ENCODE measurements at places on chromosomes 1 and 21.

- DNase-seq, result no peak
Measured at GRCh38 chr1:25157846-25158245, 74.5 kb downstream of the SYF2 start.

DNA sequence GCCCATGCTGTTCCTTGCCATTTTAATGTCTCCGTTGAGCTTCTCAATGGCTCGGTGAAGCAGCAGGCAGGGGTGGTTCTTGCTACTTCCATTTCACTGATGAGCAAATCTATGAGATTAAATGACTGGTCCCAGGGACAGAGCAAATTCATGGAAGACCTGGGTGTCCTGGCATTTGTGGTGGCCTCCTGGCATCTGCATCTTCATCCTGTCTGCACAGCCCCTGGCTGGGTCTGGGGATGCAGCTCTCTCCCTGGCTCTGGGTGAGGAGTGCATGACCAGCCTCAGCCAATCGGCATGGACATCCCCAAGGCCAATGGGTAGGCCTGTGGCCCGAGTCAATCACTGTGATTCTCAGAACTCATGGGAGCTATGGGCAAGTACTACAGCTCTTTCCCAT lies 261.7 kb downstream of the KCNJ6 start:
- DNase-seq, result no peak

GRCh38 chr1:207745285-207745684 lies 6.6 kb upstream of the CD46 start:
- DNase-seq, result no peak

DNA sequence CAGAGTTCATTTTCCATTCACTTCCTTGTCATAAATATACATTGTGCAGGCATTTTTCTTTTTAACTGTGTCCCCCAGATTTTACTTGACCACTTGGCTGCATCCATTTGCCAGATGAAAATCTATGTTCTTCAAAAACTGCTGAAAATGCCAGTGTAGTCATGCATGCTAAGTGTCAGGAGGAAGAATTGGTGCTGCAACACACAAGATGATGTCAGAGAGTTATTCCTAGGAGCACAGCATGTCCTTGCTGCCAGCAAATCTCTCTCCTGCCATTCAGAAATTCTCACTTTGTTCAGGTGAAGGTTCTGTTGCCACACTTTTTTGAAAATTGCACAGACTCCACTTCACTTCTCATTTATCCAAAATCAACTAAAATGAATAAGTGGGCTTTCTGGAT lies 106.4 kb upstream of the MAGI3 start:
- DNase-seq, result no peak

DNA sequence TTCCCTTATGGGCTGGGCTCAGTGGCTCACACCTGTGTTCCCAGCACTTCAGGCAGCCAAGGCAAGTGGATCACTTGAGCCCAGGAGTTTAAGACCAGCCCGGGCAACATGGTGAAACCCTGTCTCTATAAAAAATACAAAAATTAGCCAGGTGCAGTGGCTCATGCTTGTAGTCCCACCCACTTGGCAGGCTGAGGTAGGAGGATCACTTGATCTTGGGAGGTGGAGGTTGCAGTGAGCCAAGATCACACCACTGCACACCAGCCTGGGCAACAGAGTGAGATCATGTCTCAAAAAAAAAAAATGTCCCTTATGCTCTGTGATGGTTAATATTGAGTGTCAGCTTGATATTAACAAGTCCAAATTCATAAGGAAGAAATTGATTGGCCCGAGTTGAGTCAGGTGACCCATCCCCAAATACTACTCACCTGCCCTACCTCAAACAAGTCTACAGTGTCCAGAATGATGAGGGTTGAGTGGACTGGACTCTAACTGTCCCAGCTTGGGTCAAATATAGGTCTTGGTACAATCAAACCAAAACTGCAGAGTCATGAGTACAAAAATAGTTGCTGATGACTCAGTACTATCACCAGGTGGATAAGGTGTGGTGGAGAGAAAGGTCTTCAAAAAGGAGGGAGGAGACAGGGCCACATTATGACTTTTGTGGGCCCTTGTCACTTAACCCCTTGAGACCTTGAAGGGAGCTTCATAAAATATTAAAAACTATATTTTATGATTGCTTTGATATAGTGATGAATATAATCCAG lies 161.0 kb downstream of the ZNF326 start:
- DNase-seq, result no peak

GRCh38 chr1:232319072-232319471 lies 310.9 kb downstream of the SIPA1L2 start:
- no peak for DNase-seq

GRCh38 chr1:4664606-4665005 lies 10.2 kb downstream of the AJAP1 start:
- no peak for DNase-seq

- DNase-seq, result peak; percentile 71
Measured at GRCh38 chr1:235919127-235919832, 52.6 kb upstream of the LYST start.

DNA sequence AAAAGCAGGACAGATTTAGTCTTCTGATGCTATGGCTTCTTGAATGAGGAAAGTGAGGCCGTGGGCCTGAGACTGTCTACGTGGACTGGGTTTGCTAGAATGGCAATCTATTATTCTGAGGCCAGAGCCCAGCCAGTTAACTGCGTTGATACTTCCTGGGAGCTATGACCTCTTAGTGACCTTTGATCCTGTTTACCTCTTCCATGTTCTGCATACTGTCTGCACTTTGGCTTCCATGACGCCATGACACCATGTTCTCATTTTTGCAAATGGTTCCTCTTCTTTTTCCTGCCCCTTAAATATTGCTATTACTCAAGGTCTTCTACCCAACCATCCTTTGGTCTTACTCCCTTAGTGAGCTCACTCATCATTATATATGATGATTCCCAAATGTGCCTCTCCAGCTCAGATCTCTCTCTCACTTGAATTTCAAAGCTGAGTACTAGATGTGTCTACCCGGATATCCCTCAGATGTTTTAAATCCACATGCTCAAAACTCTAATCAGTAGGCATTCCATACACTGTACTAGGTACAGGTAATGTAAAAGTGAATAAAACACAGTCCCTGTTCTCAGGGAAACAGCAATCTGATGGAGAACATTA lies 66.1 kb upstream of the ATP1A1 start:
- DNase-seq, result no peak

- no peak for DNase-seq
Measured at GRCh38 chr21:23743821-23744220, 1863.5 kb downstream of the MRPL39 start.

DNA sequence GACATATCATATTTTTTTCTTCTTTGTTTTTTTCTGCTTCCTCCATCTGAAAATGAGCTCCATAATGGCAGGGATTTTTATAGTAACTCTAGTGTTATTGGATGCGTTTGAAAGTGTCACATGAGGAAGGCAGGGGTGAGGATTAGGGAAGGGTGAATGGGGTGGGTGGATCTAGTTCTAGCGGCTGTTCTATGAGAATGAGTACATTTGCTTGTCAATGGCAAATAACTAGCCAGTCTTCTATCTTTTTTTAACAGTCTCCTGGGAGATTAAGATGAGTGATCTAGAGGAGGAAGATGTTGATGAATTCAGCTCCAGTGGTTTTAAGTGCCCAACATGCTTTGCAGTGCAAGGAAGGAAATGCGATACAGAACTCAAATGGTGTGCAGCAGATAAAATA lies 5.8 kb downstream of the OR14I1 start:
- DNase-seq, result no peak

- DNase-seq, result no peak
Measured at GRCh38 chr1:62336638-62336994, 17.4 kb upstream of the KANK4 start.

GRCh38 chr21:41149199-41149598 lies 18.8 kb upstream of the BACE2 start:
- DNase-seq, result no peak

GRCh38 chr1:29640428-29640785 lies 404.1 kb downstream of the PTPRU start:
- no peak for DNase-seq

DNA sequence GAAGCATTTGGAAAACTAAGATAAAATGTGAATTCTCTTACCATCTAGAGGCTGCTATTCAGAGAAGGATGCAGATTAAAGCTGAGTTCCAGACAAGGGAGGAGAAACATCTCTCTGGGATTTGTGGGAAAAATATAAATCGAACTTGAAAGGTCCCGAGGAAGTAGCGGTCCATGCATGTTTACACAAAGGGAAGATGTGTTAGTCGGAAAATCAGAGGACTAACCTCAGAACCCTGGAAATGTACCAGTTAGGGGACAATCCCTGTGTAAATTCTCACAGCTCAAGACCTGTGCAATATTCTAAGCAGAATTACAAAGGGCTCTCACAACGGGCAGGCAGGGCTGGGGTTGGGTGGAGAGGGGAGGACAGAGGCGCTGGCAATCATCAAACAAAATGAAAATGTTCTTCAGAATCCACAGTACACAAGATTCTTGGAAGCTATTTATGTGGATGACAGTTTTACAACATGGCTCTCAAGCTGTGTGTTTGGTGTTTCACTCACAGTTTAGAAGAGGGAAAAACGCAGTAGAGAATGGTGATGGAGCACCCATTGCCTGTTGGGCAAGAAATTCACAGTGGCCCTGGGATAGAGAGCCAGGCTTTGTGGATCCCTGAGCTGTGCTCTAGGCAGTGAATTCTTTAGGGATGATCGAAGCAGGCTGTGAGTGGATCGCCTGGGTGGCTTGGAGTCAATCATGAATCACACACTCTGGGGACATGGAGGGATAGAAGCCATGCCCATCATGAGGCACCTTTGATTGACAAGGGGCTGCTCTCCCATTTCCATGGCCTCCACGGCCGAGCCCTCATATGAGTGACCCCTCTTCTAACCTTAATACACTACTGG lies 47.6 kb downstream of the KCNJ6 start:
- DNase-seq, result no peak

DNA sequence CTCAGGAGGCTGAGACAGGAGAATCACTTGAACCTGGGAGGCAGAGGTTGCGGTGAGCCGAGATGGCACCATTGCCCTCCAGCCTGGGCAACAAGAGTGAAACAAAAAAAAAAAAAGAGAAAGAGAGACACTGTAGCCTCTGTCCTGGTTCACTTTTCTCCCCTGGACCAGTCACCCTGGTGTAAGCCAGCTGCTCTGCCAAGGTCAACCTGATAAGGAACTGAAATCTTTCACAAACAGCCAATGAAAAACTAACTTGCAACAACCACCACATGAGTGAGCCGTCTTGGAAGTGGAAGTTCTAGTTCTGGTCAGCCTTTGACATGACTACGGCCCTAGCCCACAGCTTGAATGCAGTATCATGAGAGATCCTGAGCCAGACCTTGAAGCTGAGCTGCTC lies 36.8 kb upstream of the CXADR start:
- DNase-seq, result no peak

DNA sequence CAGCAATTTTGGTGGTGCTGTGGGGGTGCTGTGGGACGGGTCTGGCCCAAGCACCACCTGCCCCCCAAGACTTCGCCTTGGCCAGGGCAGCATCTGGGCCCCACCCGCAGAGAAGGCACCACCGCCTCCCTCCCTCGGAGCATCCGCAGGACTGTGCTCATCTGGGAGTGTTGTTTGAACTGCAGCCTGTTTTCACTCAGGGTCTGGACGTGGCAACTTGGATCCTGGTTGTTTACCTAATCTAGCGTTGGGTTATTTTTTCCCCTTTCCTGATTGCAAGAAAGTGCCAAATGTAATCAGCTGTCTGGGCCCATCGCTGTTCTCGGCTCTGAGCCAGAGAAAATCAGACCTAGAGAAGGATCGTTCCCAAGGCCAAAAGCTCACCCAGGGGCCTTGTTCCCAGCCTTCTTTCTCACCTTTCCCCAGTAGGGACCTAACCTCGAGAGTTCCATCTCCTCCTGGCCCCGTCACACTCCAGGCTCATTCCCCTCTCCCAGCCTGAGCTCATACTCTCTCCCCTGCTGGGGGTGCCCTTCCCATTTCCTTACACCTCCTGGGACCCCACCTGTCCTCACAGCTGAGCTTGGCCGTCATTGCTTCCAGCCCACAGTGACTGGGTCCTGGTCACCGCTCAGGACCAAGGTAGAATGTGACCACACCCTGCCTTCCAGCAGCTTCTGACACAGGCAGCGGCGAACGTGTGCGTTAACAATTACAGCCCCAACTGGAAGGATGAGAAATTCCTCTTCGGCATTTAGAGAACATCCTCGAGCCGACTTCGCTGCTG lies 72.0 kb upstream of the FAM20B start:
- DNase-seq, result no peak

- DNase-seq, result no peak
Measured at GRCh38 chr1:58780836-58781452, 2.9 kb downstream of the JUN start.

- no peak for DNase-seq
Measured at GRCh38 chr21:38211321-38211720, 45.5 kb upstream of the KCNJ15 start.

GRCh38 chr1:210441028-210441427 lies 112.3 kb downstream of the HHAT start:
- DNase-seq, result no peak
